Right lobe of liver (tissue), 6 donors: ENCODE measurements at places on chromosomes 12 and 14.

GRCh38 chr14:56534656-56535055 lies 44.9 kb upstream of the TMEM260 start:
- DNase-seq, result no peak

- peak; percentile 26 for DNase-seq
These were observed 1325.8 kb downstream of the AACS start for GRCh38 chr12:126390969-126391566.

- no peak for DNase-seq
These were observed 2.3 kb downstream of the ZNF410 start for GRCh38 chr14:73888971-73889370.

DNA sequence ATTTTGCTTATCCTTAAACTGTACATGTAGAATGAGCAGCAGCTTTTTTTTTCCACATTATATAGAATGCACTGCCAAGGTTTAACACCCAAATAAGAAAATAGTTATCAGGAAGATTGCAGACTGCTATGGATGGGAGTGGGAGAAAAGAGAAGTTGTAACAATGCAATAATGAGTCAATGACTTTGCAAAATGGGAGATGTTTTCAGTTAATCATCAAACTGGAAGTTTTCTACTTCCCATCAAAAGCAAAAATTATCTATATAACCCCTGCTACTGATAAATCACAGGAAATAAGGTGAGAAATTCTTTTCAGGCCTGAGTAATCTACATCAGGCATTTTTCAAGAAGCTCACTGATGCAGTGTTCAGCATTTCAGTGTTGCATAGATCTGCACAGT lies 309.1 kb downstream of the GXYLT1 start:
- DNase-seq, result no peak

GRCh38 chr14:68937471-68938270 lies 41.4 kb downstream of the ACTN1 start:
- DNase-seq, result peak; percentile 96

GRCh38 chr14:51554953-51555352 lies 96.8 kb upstream of the FRMD6 start:
- DNase-seq, result no peak

- DNase-seq, result no peak
These were observed 40.0 kb downstream of the GPR65 start for GRCh38 chr14:88044776-88045446.

DNA sequence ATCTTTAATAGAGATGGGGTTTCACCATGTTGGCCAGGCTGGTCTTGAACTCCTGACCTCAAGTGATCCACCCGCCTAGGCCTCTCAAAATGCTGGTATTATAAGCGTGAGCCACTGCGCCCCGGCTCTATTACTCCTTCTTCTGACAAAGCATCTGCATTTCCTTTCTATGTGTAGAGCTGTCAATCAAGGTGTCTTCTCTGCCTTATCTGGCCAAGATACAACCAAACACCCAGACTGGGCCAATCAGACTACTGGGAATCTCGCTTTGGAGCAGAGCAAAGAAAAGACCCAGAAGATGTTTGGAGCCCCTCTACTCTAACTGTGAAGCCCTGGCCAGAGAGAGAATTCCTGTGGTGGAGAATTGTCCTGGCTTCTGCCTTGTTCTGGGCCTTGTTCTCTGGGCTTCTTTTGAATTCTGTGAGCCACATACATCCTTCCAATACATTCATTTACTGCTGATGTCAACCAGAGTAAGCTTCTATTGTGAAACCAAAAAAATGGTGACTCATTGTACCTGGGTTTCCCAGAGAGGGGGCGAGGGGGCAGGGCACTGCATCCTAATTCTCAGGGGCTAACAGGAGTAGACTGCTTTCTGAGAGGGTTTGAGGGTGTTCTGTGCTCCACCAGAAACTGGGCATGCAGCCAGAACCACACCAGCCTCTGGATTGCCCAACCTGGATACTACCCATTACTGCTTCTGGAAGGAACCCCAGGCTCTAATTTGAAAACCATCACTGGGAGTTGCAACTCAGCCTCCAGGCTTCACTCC lies 18.8 kb upstream of the FLVCR2 start:
- DNase-seq, result peak; percentile 62

- DNase-seq, result no peak
These were observed 51.3 kb downstream of the LRCOL1 start for GRCh38 chr12:132558861-132559623.

GRCh38 chr14:54975856-54976255 lies 51.0 kb downstream of the WDHD1 start:
- no peak for DNase-seq

DNA sequence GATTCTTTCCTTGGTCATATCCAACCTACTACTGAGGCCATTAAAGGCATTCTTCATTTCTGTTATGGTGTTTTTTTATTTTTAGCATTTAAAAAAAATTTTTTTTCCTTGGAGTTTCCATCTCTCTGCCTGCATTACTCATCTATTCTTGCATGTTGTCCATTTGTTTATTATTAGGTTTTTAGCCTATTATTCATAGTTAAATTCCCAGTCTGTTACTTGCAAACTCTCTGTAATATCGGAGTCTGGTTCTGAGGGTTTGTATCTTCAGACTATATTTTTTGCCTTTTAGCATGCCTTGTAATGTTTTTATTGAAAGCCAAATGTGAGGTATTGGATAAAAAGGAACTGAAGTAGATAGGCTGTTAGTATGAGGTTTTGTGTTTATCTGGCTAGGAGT lies 284.3 kb downstream of the FUT8 start:
- no peak for DNase-seq
